ENCODE measurements at places on chromosomes 3 and 15. TPM values are rescaled to one million over a fixed set of nuclear protein-coding genes. Genes with fewer than 3 reads are reported as not detected.

Gene TRIM42
- polyA plus RNA-seq = not detected

Gene TMCO5A
- not detected for polyA plus RNA-seq

Gene FMN1
- polyA plus RNA-seq = 0.71 TPM

Gene GRAMD1C
- 3.6 TPM for polyA plus RNA-seq

Data from GM23338 (cell line).